AG20443 (cell line): ENCODE measurements at places on chromosomes 5 and 9.

DNA sequence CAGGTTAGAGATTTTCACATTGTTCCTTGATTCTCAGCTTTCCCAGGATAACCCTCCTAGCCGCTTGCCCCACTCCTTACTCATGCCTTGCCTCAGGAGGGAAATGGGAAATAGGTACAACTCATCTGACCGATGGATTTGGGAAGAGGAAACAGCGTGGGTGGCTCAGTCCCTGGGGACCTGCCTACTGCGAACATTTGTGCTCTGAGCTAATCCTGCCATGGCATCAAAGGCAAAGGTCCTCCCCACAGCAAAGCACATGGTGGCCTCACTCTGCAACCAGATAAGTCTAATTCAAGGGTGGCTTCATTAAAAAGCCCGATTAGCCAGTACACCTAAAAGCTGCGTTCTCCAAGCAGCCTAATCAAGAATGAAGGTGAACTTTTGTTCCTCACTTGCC, 82.4 kb upstream of the ADRA1B start:
- DNase-seq: no peak

- DNase-seq: no peak
Measured at GRCh38 chr5:74560245-74560644, 80.3 kb downstream of the ENC1 start.

DNA sequence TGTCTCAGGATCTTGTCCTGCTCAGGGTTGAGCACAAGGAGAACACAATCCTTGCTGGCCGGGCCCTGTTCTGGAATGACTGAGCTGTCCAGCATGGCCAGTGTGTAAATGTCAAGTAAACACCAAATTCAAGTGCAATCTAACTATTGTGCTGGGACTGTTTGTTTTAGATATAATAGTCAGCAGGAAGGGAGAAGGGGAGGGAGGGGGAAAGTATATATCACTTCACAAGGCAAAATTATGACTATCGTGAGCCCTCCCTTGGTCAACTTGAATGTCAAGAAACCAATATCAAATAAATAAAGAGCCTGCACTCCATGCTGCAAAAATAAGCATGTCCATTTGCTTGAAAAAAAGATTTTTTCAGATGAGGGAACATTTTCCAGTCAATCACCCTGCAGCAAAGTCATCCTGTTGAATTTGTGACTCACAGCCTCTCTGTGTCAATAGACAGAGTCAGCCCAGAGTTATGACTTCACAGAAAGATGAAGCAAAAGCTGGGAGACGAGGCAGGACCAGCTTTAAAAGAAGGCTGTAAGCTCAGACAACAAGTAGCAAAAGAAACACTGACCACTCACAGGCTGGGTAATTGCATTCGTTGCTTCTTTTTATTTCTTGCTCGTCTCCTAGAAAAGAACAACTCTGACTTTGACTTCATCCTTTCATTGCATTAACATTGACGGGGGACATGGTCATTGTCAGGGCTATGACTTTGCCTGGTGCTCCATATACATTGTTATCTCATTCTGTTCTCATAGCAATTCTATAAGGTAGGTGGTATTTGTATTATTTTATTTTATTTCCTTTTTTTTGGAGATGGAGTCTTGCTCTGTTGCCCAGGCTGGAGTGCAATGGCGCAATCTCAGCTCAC, 15.3 kb upstream of the KLF4 start:
- DNase-seq: peak; percentile 85

DNA sequence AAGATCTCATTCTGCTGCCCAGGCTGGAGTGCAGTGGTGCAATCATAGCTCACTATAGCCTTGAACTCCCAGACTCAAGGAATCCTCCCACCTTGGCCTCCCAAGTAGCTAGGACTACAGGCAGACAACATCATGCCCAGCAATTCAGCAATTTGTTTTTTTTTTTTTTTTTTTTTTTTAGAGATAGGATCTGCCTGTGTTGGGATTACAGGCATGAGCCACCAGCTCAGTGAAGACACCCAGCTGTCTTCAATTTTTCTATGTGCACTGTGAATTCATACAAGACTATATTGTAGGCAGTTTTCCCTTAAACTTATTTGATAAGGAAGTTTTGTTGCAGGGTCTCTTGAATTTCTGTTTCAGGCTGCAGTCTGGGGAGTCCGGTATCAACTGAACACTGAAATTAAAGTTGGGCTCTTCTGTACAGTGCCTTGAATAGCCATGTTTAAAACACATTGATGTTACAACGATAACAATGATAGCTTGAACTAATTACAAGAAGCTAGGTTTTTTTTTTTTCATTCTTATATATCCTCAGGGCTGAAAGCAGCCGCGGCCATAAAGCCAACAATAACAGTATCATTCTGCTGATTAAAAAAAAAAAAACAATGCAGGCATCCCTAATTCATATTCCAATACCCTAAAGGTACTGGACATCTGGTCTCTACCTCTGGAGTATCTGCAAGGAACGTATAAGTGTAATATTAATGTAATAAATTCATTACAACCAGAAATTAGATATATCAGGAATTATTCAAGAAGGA, 63.5 kb downstream of the MPDZ start:
- DNase-seq: no peak

DNA sequence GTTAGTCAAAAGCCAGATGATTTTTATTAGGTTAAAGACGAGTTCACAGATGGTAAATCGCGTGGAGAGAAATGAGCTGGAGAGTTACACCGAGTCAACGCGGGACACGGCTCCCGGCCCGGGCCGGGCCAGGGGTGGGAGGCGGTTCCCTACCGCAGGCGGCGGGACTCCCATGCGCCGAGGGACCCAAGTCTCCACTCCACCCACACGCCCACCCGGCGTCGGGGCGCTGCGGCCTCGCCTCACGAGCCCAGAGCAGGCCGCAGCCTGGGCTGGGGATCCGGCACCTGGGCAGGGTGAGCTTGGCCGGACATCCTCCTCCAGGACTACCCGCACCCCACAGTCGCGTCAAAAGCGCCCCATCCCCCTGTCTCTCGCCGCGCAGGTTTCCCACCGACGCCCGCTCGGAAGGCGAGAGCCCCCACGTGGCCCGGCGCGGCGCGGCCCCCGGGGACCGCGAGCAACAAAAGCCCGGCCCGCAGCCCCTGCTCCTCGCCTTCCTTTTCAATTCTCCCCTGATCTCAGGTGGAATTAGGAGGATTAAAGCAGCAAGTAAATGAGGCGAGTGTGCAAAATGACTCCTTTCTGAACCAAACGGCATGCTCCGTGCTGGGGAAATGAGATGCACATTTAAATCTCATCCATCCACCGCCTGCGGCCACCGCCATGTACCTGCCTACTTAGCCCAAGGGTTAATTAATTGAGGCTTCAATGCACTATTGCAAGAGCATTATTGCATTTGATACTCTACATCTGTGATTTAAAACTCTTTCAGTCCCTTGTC, 196.5 kb upstream of the TBCA start:
- peak; percentile 27 for DNase-seq

DNA sequence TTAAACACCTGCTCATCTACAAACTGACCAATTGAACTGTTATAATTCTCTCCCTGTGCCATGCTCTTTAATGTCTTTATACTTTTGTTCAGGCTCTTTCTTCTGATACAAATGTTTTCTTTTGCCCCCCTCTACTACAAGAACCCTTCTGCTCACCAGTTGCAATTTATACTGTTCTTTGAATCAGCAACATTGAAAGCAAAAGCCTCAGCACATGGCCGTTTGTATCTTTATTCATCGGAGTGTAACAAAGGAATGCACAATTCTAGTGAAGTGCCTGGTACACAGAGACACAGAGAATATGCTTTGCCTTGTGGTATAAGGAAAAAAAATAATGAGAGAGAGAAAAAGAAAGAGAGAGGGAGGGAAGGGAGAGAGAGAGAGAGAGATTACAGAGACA, 547.1 kb downstream of the CDH12 start:
- DNase-seq: no peak

GRCh38 chr9:121917375-121918335, 175.5 kb downstream of the TTLL11 start:
- no peak for DNase-seq

DNA sequence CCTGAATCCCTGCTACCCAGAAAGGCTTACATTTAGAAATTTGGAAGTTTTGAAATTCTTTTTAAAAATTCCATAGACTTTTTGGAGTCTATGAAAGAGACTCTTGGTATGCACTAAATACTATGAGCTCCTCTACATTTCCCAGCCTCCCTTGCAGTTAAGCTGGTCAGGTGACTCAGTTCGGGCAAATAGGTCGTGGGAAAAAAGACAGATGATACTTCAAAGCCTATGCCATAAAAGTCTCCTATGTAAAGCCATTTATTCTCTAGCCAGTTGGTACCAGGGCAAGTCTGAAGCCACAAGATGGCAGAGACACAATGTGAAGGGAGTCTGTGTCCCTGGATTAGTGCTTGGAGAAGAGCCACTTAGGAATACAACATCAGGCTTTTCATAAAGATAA, 101.8 kb downstream of the BOD1 start:
- DNase-seq: no peak

DNA sequence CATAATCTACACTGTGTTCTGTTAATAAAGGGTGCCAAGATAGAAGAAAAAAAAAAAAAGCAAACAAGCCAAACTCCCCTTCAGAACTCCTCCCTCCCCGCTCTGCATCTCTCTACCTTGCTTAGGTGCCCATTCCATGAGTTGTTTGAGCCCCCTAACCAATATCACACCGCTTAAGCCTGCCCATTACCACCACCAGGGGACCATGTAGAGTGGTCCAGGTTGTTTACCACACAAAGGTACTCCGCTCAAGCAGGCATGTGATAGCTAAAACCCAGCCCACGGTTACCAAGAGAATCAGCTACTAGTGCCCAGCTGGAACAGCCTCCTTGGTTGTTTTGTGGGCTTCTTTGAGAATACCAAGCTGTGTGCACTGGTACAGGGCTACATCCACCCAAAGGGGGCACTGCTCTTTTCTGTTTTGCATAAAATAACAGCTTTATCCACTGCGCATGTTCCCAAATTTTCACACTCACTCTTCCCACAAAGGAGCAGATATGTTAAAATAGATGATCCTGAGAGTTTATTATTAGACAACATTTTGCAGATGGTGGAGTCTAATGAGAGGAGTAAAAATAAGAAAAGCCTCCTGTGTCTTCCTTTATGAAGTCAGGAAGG, 304.1 kb downstream of the DEPDC1B start:
- no peak for DNase-seq

GRCh38 chr9:97519441-97519970, 18.0 kb downstream of the TMOD1 start:
- no peak for DNase-seq

DNA sequence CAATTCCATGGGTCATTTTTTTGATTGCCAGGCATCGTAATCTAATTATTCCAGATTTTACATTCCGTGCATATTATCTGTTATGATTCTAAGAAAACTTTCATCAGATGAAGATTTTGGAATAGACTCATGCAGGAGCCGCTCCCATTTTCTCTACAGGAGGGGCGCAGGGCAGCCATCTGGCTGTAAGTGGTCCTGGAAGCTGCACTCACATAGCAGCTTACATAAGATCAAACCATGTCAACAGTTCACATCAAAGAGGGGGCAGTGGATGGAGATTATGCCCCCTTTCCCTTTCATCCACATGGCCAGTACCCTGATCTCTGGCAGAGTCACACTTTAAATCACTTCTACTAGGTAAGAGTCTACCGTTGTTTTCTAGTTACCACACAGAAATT, 73.3 kb upstream of the PCA3 start:
- DNase-seq: no peak

DNA sequence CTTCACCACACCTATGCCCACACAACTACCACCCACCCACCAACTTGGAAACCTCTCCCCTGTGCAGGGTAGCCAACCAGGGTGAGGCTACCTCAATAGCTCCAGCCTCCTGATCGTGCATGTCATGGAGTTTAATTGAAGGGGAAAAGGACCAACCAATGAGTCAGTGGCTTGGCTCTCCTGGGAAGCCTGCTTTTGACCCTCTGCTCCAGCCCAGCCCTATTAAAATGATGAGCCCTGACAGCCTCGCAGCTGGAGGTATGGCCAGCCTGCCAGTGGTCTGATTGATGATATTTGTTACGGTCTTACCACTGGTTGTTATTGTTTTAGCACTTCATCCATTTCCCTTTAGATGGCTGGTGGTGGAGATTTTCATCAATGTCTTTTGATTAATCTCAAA, 280.4 kb downstream of the SH3GL2 start:
- DNase-seq: no peak

DNA sequence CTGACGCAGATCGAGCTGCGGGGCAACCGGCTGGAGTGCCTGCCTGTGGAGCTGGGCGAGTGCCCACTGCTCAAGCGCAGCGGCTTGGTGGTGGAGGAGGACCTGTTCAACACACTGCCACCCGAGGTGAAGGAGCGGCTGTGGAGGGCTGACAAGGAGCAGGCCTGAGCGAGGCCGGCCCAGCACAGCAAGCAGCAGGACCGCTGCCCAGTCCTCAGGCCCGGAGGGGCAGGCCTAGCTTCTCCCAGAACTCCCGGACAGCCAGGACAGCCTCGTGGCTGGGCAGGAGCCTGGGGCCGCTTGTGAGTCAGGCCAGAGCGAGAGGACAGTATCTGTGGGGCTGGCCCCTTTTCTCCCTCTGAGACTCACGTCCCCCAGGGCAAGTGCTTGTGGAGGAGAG, 4.6 kb upstream of the PHYHD1 start:
- peak; percentile 80 for DNase-seq

GRCh38 chr9:100021931-100022330, 76.9 kb downstream of the ERP44 start:
- DNase-seq: no peak

GRCh38 chr5:175872287-175873087, 1.1 kb downstream of the CPLX2 start:
- DNase-seq: no peak
